ENCODE measurements at places on chromosomes 5 and 9. TPM values are rescaled to one million over a fixed set of nuclear protein-coding genes. Genes with fewer than 3 reads are reported as not detected.

- DNase-seq, result no peak
Observed at GRCh38 chr9:77601476-77602099, 46.5 kb downstream of the GNA14 start.

- DNase-seq, result no peak
Observed at GRCh38 chr5:5219541-5219940, 79.4 kb downstream of the ADAMTS16 start.

- no peak for DNase-seq
Observed at GRCh38 chr9:129402931-129403778, 217.7 kb downstream of the C9orf50 start.

- no peak for DNase-seq
Observed at GRCh38 chr5:177132136-177133095, 1.2 kb upstream of the NSD1 start.

DNA sequence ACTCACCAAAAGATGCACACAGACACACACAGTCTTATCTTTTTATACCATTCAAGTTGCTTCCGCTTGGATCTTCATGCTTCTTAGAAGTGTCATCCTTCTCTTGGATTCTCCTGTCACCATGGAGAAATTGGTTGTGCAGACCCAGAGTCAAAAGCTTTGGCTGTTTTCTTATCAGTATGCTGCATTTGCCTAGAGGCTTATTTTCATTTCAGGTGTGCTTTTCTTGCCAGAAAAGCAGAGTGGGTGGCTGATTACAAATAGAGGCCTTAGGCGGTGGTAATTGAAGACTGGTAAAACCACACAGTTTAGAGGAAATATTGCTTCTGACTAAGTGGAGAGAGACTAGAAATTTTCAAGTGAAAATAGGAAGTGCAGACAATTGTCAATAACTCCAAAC, 70.2 kb upstream of the TLE4 start:
- DNase-seq, result peak; percentile 28

- no peak for DNase-seq
Observed at GRCh38 chr9:137685741-137686420, 67.1 kb downstream of the EHMT1 start.

GRCh38 chr5:43049236-43049635, 9.1 kb upstream of the ANXA2R start:
- DNase-seq, result no peak

- DNase-seq, result no peak
Observed at GRCh38 chr9:138009803-138010690, 132.5 kb downstream of the CACNA1B start.

- no peak for DNase-seq
Observed at GRCh38 chr5:132687995-132688394, 14.2 kb downstream of the IL4 start.

- DNase-seq, result no peak
Observed at GRCh38 chr5:102969641-102970040, 150.3 kb downstream of the GIN1 start.

Gene F2RL2
- 0.04 TPM for total RNA-seq

Gene RASEF
- 0.07 TPM for total RNA-seq

Gene NUTM2F
- not detected for total RNA-seq
